Neural progenitor cell (in vitro differentiated cells): ENCODE measurements at places on chromosomes 3 and 15. TPM values are rescaled to one million over a fixed set of nuclear protein-coding genes. Genes with fewer than 3 reads are reported as not detected.

Gene ETFA
- total RNA-seq: 77.3 and 99.3 TPM in 2 replicates

Gene TLR9
- not detected in 2 replicates for total RNA-seq

Gene AP3B2
- 0.97 and 1.7 TPM in 2 replicates for total RNA-seq

Gene C3orf22
- total RNA-seq: not detected in 2 replicates

Gene KNG1
- total RNA-seq: not detected in 2 replicates

Gene CHL1
- total RNA-seq: 0.49 and 0.59 TPM in 2 replicates

Gene MYZAP
- 0.09 TPM in 1 of 2 replicates, not detected in the other for total RNA-seq

Gene DPPA2
- 1.2 and 1.8 TPM in 2 replicates for total RNA-seq

Gene TMEM108
- total RNA-seq: 4.8 and 10.7 TPM in 2 replicates

Gene C2CD4A
- not detected in 2 replicates for total RNA-seq

Gene TNNC1
- total RNA-seq: 0.67 and 5.8 TPM in 2 replicates

Gene DNAJC17
- 23.3 and 49.3 TPM in 2 replicates for total RNA-seq

Gene FAIM
- 9.8 and 13.2 TPM in 2 replicates for total RNA-seq

Gene TIGIT
- not detected in 2 replicates for total RNA-seq

Gene MEGF11
- 0.06 and 1.5 TPM in 2 replicates for total RNA-seq

Gene MAP1A
- total RNA-seq: 4.0 and 8.2 TPM in 2 replicates

Gene ACAN
- 0.06 and 0.34 TPM in 2 replicates for total RNA-seq

Gene FAM107A
- total RNA-seq: 0.11 and 0.71 TPM in 2 replicates

- DNase-seq: peak; percentile 48
Measured at GRCh38 chr15:63599401-63600000, 2.3 kb downstream of the FBXL22 start.

- DNase-seq: no peak
Measured at GRCh38 chr15:42348083-42348482, 11.2 kb upstream of the CAPN3 start.

- no peak for DNase-seq
Measured at GRCh38 chr3:14415501-14415900, 13.1 kb downstream of the SLC6A6 start.

GRCh38 chr3:40915346-40915865 lies 283.9 kb upstream of the CTNNB1 start:
- DNase-seq: no peak

- no peak for DNase-seq
Measured at GRCh38 chr3:181358060-181358459, 353.7 kb upstream of the SOX2 start.

DNA sequence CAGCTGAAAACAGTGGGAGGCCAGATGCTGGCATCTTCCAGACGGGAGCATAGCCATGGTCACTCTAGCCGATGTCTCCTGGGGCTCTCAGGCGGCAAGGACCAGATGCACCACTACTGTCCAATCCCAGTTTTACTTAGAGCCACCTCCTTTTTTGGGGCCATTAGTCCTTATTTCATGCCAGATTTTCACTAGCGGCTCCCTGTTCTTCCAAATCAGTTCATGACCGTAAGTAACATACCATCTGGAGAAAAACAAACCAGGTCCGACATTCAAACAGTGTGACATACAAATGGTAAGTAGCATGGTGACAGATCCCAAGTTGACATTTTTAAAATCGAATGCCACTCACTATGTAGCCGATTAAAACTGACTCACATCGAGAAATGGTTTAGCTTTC lies 4.1 kb upstream of the MAP6D1 start:
- no peak for DNase-seq

DNA sequence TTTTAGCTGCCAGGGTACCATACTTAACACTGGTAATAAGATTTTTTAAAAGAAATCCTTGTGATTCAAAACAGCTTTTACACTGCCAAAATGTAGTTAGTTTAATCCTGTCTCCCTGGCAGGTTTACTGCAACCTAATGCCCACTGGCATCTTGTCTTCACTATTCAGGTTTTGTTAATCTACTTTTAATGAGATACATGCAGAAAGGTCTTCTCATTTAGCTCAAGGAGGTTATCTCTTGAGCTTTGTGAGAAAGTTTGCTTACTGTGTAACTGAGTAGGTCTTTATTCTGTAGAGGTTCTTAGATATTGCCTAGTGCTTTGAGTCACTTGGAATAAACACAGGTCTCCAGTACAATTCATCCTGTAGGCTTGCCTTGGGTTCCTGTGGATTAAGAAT lies 110.7 kb downstream of the PIK3R4 start:
- no peak for DNase-seq

- no peak for DNase-seq
Measured at GRCh38 chr15:99447497-99448371, 118.0 kb upstream of the MEF2A start.

DNA sequence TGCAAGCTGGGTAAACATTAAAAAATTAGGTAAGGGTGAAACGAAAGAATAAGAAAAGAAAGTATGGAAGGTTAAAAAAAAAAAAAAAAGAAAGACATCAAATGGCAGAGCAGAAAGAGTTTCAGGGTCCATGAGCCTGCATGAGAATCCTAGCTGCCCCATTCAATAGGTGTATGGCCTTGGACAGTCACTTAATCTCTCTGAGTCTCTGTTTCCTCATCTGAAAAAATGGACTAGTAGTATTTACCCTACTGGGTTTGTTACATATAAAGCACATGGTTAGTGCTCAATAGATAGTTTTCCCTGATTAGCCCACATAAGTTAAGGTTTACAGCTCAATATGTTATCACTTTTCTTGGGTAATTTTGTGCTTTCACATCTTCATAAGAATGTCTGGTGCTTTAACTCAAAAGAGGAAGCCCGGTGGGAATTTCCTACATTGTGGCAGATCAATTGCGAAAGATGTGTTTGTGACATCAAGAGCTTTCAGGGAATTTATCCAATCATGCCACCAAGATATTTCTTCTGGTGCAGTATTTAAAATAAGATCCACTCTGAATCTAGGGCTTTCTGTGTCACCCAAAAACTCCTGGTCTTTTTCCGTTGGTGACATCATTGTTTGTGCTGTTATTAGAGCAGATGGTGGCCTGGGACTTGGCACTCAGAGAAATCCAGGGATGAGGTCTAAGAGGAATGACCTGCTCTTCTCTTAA lies 57.2 kb upstream of the UBE2E1 start:
- no peak for DNase-seq

DNA sequence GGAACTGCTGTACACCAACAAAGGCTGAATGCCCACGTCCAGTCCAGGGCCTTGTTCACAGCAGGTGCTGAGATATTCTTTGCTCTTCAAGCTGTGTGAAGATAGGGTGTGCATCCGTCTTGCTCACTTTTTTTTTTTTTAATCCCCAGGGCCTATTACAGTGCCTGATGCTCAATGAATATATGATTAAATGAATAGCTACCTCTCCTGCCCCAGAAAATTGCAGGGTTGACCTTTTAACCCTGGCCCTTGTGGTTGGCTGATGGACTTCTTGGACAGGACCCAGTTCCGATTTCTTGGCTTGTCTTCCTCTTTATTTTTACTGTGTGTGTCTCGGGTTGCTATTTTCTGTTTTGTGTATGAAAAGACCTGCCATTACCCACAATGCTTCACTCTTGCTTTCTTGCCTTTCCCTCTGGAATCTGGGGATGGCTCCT lies 2.9 kb upstream of the FYTTD1 start:
- DNase-seq: no peak

GRCh38 chr3:171328419-171329082 lies 131.7 kb downstream of the TNIK start:
- DNase-seq: peak; percentile 26

DNA sequence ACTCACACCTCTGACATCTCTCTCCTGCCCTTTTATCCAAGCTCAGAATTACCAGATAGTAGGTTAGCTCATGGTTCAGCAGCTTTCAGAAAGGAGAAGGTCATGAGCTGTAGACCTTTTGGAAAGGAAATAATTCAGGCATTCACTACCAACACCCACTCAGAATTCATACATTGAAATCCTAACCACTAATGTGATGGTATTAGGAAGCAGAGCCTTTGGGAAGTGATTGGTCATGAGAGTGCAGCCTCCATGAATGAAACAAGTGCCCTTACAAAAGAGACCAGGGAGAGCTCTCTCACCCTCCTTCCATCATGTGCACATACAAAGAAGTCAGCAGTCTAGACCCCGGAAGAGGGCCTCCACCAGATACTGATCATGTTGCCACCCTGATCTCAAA lies 315.8 kb upstream of the CCDC54 start:
- no peak for DNase-seq

DNA sequence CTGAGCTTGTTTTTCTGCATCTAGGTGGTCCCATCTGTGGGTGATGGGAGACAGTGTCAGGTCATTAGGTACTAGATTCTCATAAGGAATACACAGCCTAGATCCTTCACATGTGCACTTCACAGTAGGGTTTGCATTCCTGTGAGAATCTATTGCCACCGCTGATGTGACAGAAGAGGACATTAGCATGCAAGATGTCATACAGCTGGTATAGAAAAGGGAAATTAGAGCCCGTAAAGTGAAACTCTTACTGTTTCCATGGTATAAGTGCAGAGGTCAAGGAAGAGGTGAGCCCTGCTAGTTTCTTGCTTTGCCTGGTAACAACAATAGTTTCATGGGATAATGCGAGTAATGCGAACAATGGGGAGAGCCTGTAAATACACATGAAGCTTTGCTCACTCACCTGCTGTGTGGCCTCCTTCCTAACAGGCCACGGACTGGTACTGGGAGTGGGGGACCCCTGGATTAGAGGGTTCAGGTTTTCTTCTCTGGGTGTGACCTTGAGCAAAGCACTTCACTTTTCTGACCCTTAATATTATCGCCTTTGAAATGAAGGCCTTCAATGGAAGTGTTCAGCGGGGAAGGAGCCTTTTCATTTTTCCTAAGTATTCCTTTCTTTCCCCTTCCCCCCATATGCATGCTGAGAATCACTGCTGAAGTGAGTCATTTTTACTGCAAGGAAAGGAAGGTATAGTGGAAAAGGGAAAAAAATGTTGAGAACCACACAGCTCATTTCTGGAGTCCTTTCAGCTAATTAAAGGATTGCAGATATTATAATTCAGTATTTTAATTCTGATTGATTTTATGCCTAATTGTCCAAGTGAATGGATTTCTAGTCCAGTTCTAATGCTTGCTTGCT lies 286.4 kb downstream of the UBE2E2 start:
- DNase-seq: peak; percentile 52

DNA sequence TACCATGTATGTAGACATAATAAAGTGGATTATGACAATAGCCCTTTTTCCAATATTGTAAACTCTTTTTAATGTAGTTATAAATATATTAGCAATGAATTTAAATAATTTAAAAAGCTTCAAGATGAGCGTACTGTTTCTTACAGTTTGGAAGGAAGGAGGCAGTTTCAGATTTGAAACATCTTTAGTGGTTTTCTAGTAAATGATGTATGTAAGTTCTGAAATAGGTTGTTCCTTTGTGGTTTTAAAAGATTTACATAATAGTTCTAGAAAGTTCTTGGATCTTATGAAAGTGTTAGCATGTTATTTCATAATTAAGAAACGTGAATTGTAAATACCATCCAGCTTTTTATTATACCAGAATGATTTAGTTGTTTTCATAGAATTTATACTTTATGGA lies 16.0 kb downstream of the DNAJC19 start:
- DNase-seq: no peak

DNA sequence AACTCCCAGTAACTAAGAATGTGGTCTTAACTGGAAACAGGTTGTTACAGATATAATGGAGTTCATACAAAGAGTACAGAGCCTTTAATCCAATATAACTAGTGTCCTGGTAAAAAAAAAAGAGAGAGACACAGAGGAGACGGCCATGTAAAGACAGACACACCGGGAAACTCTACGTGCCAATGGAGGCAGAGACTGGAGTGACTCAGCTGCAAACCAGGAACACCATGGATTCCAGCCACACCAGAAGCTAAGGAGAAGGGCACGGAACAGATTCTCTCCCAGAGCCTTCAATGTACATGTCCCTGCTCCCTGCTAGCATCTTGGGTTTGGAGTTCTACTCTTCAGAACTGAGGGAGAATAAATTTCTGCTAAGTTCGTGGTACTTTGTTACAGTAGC lies 4.5 kb downstream of the RNF168 start:
- DNase-seq: no peak
